ENCODE measurements at places on chromosomes 11 and 22. TPM values are rescaled to one million over a fixed set of nuclear protein-coding genes. Genes with fewer than 3 reads are reported as not detected.

The CHRNA10 gene
- total RNA-seq = 0.71 TPM

GRCh38 chr22:48402591-48403031, 1425.1 kb downstream of the BRD1 start:
- no peaks in the 10 kb centered on the region for H3K27me3 ChIP-seq
- DNase-seq = peak; percentile 26
- H3K4me3 ChIP-seq = no peak overlapping the region
- H3K4me1 ChIP-seq = no peaks in the 10 kb centered on the region

The OR8B12 gene
- total RNA-seq = not detected

The NOL12 gene
- 38.0 TPM for total RNA-seq

DNA sequence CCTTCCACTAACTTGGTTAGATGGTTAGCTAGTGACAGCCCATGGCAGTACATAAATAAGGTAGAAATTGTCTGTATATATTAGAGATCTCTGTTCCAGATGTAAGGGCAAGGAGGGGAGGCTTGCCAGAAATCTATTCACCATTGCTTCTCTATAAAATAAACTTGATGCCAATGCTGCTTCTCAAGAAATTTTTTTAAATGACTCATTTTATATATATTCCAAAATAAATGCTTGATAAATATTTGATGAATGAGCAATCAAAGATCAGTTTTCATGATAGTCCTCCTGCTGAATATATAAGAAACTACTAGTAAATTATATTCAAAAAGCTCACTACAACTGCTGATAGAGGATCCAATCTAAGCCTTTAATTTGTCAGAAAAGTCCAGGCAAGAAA, 710.6 kb upstream of the CCDC179 start:
- no peaks in the 10 kb centered on the region for H3K27me3 ChIP-seq
- no peaks in the 10 kb centered on the region for H3K36me3 ChIP-seq
- H3K27ac ChIP-seq = no peak overlapping the region
- peaks cover 3% of the 10 kb centered on the region for H3K4me1 ChIP-seq
- peak; percentile 3 for DNase-seq

- H3K4me1 ChIP-seq = peaks cover 35% of the 10 kb centered on the region
- H3K27ac ChIP-seq = no peak overlapping the region
- H3K36me3 ChIP-seq = no peaks in the 10 kb centered on the region
- DNase-seq = no peak
Observed at GRCh38 chr11:71245601-71246391, 6.6 kb downstream of the SHANK2 start.

GRCh38 chr11:63909591-63910506, 7.1 kb downstream of the RCOR2 start:
- H3K27ac ChIP-seq = no peak overlapping the region
- H3K36me3 ChIP-seq = peaks cover 45% of the 10 kb centered on the region
- H3K27me3 ChIP-seq = no peaks in the 10 kb centered on the region
- no peaks in the 10 kb centered on the region for H3K4me1 ChIP-seq

DNA sequence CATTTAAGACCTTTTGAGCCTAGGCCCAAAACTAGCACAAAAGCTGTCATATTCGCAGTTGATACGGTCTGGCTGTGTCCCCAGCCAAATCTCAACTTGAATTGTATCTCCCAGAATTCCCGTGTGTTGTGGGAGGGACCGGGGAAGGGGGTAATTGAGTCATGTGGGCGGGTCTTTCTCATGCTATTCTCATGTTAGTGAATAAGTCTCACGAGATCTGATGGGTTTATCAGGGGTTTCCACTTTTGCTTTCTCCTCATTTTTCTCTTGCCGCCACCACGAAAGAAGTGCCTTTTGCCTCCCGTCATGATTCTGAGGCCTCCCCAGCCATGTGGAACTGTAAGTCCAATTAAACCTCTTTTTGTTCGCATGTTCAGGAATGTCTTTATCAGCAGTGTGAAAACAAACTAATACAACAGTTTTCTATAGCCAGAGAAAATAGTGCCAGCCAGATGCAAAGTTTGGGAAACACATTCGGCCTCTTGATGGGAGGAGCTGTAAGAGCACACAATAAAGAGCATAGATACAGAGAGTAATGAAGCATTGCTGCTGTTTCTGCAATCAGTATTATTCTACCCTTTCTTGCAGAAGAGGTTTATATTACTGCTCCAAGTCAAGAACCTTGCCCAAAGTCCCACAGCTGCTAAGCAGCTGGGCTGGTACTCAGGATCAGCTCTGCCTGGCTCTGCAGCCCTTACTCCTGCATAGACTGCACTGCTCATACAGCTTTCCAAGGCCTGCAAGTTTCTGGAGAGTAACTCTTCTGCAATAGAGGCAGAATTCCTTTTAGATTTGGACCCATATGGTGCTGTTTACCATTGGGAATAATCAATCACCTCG, 2.0 kb upstream of the ZNF195 start:
- peaks cover 25% of the 10 kb centered on the region for H3K36me3 ChIP-seq
- peaks cover 9% of the 10 kb centered on the region for H3K4me1 ChIP-seq
- DNase-seq = no peak
- no peaks in the 10 kb centered on the region for H3K27me3 ChIP-seq
- no peak overlapping the region for H3K4me3 ChIP-seq

DNA sequence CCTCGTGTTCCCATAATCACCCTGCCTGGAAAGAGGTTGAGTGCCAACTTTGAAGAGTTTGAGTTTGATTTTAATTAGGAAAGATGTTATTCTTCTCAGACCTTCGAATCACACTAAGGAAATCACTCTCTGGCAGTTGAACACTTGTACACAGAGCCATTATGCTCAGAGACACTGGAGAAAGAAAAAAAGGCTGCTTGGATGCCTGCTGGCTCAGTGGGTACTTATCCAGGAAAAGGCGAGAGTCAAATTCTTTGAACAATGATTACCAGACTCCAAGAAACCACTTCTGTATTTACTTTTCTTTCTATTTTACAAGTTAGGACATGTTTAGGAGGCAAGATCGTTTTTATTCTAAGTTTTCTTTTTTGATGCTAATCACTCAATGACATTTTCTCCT, 438.5 kb upstream of the FAT3 start:
- H3K27me3 ChIP-seq = no peaks in the 10 kb centered on the region
- H3K4me1 ChIP-seq = no peaks in the 10 kb centered on the region
- no peaks in the 10 kb centered on the region for H3K36me3 ChIP-seq
- DNase-seq = no peak
- H3K4me3 ChIP-seq = no peak overlapping the region

- H3K27me3 ChIP-seq = no peaks in the 10 kb centered on the region
- H3K36me3 ChIP-seq = peaks cover 6% of the 10 kb centered on the region
- no peak for DNase-seq
- no peaks in the 10 kb centered on the region for H3K4me1 ChIP-seq
- no peak overlapping the region for H3K4me3 ChIP-seq
Observed at GRCh38 chr11:47611348-47611794, 17.2 kb upstream of the C1QTNF4 start.

- no peak overlapping the region for H3K27ac ChIP-seq
- H3K4me3 ChIP-seq = no peak overlapping the region
- no peaks in the 10 kb centered on the region for H3K4me1 ChIP-seq
- no peaks in the 10 kb centered on the region for H3K27me3 ChIP-seq
- no peak for DNase-seq
- H3K36me3 ChIP-seq = no peaks in the 10 kb centered on the region
Observed at GRCh38 chr11:8031248-8032115, 44.3 kb downstream of the EIF3F start.

DNA sequence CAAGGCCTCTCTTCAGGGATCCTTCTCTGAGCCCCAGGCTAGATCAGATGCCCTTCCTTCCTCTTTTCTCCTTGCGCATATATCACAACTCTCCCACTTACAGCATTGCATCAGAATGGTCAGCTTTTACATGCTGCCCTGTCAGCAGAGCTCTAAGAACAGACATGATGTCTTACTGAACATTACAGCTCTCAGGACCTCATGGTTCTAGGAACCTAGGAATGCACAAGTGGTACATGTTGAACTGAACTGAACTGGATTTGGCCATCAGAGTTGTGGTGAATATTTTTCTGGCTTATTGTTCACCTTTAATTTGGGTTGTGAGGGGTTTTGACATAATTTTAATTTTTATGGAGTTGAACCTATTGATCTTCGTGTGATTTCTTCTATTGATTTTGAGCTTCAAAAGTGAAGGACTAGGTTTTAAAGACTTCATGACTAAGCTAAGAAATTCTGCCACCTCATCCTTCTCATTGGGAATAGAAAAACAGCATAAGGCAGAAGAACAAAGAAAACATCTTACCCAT, 37.7 kb upstream of the SPON1 start:
- H3K4me1 ChIP-seq = 0 out of 2 replicates have a peak, but pooled peaks cover 3% of the 10 kb centered on the region
- no peak overlapping the region for H3K4me3 ChIP-seq
- H3K27ac ChIP-seq = no peak overlapping the region
- peaks cover 14% of the 10 kb centered on the region for H3K27me3 ChIP-seq
- H3K36me3 ChIP-seq = no peaks in the 10 kb centered on the region

- no peak overlapping the region for H3K27ac ChIP-seq
- no peaks in the 10 kb centered on the region for H3K36me3 ChIP-seq
- 0 out of 2 replicates have a peak, but pooled peaks cover 2% of the 10 kb centered on the region for H3K27me3 ChIP-seq
- no peak overlapping the region for H3K4me3 ChIP-seq
- DNase-seq = no peak
- H3K4me1 ChIP-seq = no peaks in the 10 kb centered on the region
Observed at GRCh38 chr11:1041936-1042608, 5.6 kb upstream of the MUC6 start.

GRCh38 chr11:120714438-120714837, 202.9 kb downstream of the GRIK4 start:
- no peaks in the 10 kb centered on the region for H3K27me3 ChIP-seq
- no peak for DNase-seq
- peaks cover 15% of the 10 kb centered on the region for H3K4me1 ChIP-seq
- H3K27ac ChIP-seq = no peak overlapping the region

The RAC2 gene
- 2.0 TPM for total RNA-seq

DNA sequence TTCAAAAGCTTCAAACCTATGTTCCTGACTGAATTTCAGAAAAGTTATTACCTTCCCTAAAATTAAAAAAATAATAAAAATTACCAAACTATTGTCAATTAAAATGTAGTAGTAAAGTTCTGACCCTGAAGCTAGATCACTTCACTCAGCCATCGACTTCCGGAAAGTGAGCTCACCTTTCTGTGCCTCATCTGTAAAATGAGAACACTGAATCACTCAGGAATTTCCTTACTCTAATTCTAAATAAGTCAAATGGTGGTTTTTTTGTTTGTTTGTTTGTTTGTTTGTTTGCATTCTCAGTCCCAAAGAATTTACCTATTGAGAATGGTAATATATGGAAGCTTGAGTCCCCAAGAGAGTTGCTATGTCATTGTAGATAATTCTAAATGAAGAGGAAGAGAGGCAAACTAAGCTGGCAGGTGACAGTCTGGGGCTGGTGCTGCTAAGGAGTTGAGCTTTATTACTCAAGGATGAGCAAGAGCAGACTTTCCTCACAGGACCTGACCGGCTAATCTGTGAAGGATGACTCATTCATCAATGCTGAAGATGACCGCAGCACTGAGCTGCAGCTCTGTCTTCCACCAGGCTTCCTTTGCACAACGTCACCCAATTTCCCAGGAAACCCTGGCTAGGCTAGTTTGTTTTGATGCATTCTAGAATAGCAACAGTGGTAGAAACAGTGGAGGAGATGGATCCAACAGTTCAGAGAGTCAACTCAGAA, 248.8 kb downstream of the RAB38 start:
- no peaks in the 10 kb centered on the region for H3K4me1 ChIP-seq
- DNase-seq = no peak
- H3K27ac ChIP-seq = no peak overlapping the region
- H3K36me3 ChIP-seq = no peaks in the 10 kb centered on the region
- no peak overlapping the region for H3K4me3 ChIP-seq

The TMEM191C gene
- total RNA-seq = not detected

The MISFA gene
- 0.91 TPM for total RNA-seq

The MAPK8IP2 gene
- total RNA-seq = not detected

DNA sequence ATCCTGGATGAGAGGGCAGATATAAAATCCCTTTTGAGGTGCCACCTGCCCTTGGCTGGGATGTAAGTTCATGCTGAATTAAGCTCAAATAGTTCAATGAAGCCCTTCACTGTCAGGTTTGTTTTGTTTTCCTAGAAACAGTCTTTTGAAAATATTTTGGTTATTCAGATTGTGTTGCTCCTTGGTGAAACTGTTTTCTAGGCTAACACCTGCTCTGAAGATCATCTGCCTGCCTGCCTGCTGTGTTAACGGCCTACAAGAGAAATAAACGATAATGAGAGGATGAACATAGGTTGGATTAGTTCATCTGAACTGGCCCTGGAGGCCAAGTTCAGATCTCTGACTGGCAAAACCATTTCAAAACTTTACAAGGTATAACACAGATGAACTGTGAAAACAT, 67.4 kb downstream of the ZBTB44 start:
- DNase-seq = no peak
- H3K4me1 ChIP-seq = no peaks in the 10 kb centered on the region
- no peak overlapping the region for H3K4me3 ChIP-seq
- no peaks in the 10 kb centered on the region for H3K27me3 ChIP-seq
- H3K36me3 ChIP-seq = no peaks in the 10 kb centered on the region

DNA sequence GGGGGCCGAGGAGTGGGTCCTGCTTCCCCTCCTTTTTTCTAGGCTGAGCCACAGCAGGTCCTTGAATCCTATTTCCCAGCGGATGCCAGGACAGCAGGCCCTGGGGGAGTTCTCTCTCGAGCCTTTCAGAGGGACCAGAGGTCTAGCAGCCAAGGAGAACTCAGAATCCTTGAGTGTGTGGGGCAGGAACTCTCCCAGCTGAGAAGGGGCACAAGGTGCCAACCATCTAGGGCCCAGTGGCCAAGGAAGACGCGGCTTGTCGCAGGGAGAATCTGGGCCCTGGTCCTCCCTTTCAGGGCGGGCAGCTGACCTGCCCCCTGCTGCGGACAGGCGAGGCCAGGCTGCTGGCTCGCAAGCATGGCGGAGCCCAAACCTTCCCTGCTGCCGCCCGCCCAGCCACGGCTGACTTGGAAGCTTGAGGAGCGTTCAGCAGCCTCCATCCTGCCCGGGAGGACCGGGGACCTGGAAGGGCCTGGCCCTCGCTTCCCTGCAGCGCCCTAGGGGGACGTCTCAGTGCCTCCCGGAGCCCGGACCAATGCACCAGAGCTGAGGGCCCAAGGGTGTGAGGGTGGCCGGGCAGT, 972 bp upstream of the TSSC4 start:
- no peaks in the 10 kb centered on the region for H3K27me3 ChIP-seq
- no peak for DNase-seq
- peaks cover 89% of the 10 kb centered on the region for H3K36me3 ChIP-seq

- no peak overlapping the region for H3K27ac ChIP-seq
- no peak overlapping the region for H3K4me3 ChIP-seq
- no peaks in the 10 kb centered on the region for H3K36me3 ChIP-seq
Observed at GRCh38 chr11:1554981-1555712, 16.9 kb downstream of the DUSP8 start.

DNA sequence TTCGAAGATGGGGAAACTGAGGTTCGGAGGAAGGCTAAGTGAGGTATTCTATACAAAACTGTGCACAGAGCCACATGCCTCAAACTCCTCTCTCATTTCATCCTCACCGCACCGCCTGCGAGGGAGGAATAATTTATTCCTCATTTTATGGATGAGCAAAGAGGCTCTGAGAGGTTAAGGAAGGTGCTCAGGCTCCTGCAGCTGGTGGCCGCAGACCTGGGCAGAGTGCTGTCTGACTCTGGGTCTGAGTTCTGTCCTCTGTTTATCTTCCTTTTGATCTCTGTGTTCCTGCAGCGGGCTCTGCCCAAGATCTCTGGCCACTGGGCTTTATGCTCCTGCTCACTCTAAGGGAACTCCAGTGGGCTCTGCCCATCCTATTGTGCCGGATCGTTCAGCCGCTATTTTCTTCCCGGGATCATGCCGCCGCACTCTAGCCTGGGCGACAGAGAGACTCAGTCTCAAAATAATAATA, 59.5 kb downstream of the MCM5 start:
- no peak for DNase-seq
- no peaks in the 10 kb centered on the region for H3K4me1 ChIP-seq
- H3K4me3 ChIP-seq = no peak overlapping the region
- no peaks in the 10 kb centered on the region for H3K36me3 ChIP-seq
- no peak overlapping the region for H3K27ac ChIP-seq

The CCDC86 gene
- total RNA-seq = 18.4 TPM
